A172 (cell line): ENCODE measurements at places on chromosomes 2 and 18. TPM values are rescaled to one million over a fixed set of nuclear protein-coding genes. Genes with fewer than 3 reads are reported as not detected.
A peak's percentile ranks its signal among the peaks of the same experiment; 100 is the strongest.

GRCh38 chr2:101140978-101141655 lies 10.1 kb downstream of the TBC1D8 start:
- DNase-seq = no peak

DNA sequence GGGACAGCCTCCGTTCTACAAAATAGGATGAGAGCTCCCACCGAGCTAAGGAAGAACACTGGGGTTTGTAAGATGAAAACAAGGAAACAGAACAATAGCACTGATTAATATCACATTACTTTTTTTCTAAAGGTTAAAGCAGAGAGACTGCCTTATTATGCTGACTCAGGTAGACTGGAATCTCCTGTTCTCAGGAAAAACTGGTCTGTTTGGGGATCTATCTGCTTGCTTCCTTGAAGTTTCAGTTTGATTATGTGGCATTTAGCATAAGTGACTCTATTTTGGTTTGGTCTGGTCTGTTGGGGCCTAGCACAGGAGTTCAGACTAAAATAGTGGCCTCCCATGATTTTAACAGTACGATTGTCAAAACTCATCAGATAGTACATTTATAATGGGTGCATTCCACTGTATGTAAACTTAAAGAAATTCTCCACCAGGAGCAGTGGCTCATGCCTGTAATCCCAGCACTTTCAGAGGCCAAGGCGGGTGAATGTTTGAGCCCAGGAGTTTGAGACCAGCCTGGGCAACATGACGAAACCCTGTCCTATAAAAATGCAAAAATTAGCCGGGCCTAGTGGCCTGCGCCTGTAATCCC lies 64.1 kb upstream of the NDUFV2 start:
- DNase-seq = no peak

- no peak for DNase-seq
These were observed 15.5 kb downstream of the FAM178B start for GRCh38 chr2:96970910-96971309.

GRCh38 chr18:25181581-25181980 lies 170.4 kb downstream of the ZNF521 start:
- no peak for DNase-seq

GRCh38 chr2:148548716-148549400 lies 95.7 kb upstream of the EPC2 start:
- DNase-seq = no peak

DNA sequence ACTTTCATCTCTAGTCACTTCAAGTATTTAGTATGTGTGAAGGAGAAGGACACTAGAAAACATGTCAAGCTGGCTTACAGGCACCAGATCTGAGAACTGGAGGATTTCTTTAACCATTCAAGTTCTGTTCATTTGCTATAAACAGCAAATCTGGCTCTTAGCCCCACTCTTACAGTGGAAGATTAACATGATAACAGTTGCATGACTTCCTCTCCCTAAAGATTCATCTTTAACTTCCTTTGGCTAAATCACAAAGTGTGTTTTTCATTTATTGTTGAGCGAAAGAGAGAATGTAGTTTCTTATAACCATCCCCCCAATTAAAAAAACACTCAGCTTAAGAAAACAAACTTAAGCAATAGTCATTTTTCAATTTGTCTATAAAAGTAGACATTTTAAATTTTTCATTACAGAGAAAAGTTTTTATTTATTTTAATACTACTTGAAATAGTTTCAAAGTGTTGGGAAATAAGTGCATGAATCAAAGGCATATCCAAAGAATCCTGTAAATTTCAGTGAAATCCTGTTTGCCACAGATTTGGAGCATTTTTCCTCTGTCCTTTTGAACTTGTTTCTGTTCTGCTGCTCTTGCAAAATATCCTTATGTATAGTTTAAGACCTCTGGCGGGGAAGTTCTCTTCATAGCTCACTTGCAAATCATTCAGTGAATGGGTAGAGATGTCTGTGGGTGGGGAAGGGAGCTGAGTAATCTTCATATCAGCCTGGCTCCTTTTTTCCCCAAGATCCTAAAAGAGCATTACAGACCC lies 241.0 kb upstream of the RBBP8 start:
- no peak for DNase-seq

- no peak for DNase-seq
These were observed 90.6 kb downstream of the GFPT1 start for GRCh38 chr2:69296421-69296820.

GRCh38 chr2:59096973-59097372 lies 855.8 kb upstream of the FANCL start:
- no peak for DNase-seq

DNA sequence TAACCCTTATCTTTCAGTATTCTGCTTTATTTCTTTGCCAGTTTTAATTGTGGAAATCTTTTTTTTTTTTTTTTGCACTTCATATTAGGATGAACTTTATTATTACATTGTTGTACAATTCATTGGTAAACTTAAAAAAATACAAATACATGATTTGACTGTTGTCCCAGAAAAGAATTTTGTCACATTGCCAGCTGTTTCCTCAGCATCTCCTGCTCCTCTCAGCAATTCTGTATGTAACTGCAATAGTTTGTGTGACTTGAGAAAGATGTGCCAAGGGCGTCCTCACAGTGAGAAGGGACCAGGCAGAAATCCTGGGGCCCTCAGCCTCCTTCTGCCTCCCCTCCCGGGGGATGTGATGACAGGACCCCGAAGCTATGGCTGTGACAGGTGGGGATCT lies 254.4 kb downstream of the NBAS start:
- DNase-seq = no peak

DNA sequence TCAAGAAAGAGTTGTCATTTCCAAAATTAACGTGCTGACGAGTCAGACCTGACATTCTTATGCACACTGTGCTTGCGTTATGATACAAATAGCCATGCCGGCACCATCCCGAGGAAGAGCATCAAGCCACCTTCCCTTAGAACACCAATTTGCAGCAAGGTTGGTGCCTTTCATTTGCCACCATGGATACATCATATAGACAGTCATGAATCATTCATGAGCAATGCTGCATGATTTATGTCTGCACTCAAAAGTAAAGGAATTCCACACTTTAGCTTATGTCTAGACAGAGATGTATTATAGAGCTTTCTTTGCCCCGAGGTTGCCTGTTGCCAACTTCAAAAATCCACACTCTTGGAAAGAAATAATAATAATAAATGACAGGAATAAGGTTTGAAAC lies 166.9 kb downstream of the VWC2L start:
- DNase-seq = no peak

DNA sequence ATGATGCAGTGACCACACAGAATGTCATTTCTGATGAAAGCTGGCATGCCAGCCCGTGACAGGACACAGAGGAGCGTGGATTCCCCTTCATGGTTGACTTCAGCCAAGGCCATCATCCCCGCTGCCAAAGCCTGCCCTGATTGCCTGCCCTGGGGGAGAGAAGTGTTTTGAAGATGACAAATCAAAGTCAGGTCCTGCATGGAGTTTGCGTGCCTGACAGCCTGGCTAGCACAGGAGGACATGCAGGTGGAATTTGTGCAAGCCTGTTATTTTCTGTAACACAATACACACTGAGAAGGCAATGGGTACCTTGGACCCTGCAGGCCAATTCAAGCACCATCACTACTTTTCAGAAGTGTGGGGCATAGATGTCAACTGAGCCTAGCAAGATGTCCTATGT lies 5.4 kb upstream of the IL1R2 start:
- DNase-seq = no peak

- no peak for DNase-seq
These were observed 185.8 kb downstream of the VAPA start for GRCh38 chr18:10099539-10100140.

GRCh38 chr2:134232868-134233727 lies 20.8 kb upstream of the MGAT5 start:
- DNase-seq = no peak

GRCh38 chr2:202109737-202110184 lies 36.7 kb downstream of the KIAA2012 start:
- DNase-seq = no peak

DNA sequence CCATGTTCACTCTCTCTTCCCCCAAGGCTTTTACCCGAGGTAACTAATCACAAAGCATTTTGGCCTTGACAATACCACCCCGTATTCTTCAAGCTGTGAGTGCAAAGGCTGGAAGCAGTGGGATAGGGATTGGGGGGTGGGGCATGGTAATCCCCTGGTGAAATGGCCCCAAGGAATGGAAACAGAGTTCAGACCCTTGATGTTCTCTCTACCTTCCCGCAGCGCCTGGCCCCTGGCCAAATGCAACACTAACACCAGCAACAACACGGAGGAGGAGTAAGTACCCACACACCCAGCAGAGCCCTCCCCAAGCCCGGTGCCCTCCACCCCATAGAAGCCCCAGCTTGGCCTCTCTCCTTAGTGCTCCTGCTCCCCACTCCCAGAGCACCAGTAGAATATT lies 36.9 kb downstream of the CNGA3 start:
- DNase-seq = no peak

- peak; percentile 62 for DNase-seq
These were observed 38.7 kb downstream of the MSTN start for GRCh38 chr2:190023860-190024259.

- DNase-seq = peak; percentile 34
These were observed 90.7 kb downstream of the NCKAP5 start for GRCh38 chr2:133477616-133477990.

DNA sequence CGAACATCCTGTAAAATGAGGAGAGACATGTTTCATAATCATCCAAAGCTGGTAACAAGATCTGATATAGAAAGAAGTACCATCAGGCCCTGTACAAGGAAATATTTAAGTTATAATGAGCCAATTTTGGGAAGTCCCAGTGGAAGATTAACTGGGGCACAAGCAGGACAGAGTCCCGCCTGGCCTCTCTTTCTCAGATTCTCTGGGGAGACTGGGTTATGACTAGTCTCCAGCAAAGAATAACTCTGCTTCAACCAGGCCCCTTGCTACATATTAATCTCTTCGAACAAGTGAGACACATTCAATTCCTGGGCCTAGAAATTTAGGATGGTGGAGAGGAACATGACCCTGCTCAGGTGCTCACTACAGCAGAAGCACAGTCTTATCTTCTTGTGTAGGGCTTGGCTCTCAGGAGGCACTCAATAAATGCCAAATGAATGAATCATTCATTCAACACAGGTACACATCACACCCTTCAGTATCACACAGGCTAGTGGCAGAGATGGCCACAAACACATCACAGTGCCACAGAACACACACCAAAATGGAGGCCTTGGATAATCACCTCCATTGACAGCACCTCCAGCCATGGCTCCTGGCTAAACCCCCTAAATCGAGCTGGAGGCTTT lies 46.4 kb upstream of the RNF152 start:
- no peak for DNase-seq

DNA sequence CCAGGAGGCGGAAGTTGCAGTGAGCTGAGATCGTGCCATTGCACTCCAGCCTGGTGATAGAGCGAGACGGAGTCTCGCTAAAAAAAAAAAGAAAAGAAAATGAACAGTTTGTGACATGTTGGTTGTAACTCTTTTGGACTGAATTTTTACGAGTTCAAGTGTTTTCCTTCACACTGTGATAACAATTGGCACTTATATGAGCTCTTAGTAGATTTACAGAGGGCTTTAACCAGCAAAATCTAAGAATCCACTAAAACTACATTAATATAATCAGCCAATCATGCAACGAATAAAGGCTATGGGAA lies 2.1 kb upstream of the GEMIN6 start:
- no peak for DNase-seq

DNA sequence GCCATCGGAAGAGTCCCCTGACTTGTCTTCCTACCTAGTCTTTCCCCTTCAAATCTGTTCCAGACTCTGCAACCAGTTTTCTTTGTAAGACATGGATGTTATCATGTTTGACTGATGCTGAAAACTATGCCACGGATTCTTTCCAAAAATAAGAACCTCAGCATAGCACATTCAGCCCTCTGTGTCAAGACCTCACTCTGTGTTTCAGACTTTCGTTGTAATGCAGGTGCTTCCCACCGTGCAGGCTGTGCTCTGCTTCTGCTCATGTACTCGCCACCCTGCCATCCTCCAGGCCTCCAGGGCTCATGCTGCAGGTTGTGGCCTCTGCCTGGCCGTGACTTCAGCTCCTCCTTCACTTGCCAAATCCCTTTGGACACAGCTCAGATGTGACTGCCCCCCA lies 347.0 kb upstream of the RAB12 start:
- no peak for DNase-seq

GRCh38 chr2:152549423-152549822 lies 167.8 kb downstream of the PRPF40A start:
- no peak for DNase-seq

DNA sequence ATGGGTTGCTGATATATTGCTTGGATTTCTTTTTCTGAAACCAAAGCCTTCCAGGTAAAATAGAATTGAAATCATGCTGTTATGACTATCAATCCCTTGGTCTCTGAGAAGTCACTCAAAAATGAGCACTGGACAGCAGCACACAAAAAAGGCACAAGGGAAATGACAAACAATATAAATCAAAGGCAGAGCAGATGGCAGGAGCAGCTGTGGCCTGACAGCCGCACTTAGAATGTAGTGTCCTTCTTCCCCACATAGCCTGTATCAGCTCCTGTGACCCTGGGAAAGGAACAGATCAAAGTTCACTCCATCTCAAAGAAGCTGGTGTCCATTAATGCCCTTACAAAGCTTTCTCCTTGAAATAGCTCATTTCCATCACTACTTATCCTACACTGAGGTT lies 326.7 kb downstream of the SUCLG1 start:
- DNase-seq = no peak

GRCh38 chr2:231367178-231367577 lies 28.3 kb upstream of the B3GNT7 start:
- no peak for DNase-seq

DNA sequence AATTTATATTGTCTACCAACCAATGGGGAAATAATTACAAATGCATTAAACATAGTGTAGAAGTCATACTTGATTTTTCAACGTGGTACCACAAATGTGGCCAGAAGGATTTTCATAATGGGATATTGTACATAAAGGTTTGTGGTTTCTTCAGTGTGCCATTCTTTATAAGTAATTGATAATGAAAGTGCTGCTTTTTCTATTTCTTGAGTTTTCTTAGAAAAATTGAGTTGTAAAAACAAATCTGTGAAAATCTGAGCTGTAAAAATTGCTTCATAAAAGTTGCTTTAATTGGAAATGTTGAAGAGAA lies 103.6 kb downstream of the KYNU start:
- DNase-seq = no peak

- no peak for DNase-seq
These were observed 310.3 kb upstream of the ZNF521 start for GRCh38 chr18:25662272-25662671.

MROH2A gene
- 0.48 TPM in 1 of 2 replicates, not detected in the other for total RNA-seq

FHL2 gene
- 45.7 and 67.9 TPM in 2 replicates for total RNA-seq

GREB1L gene
- 3.5 and 4.0 TPM in 2 replicates for total RNA-seq

CAPN14 gene
- total RNA-seq = not detected in 2 replicates

NLRC4 gene
- not detected in 2 replicates for total RNA-seq

C2orf72 gene
- total RNA-seq = 2.6 and 10.8 TPM in 2 replicates

CYP20A1 gene
- total RNA-seq = 20.8 and 23.1 TPM in 2 replicates

ANKRD29 gene
- total RNA-seq = 3.8 and 4.0 TPM in 2 replicates

TMX3 gene
- 24.7 and 36.2 TPM in 2 replicates for total RNA-seq

SCYGR4 gene
- not detected in 2 replicates for total RNA-seq

CHST9 gene
- total RNA-seq = not detected in 2 replicates

DLX2 gene
- total RNA-seq = 0.64 and 0.81 TPM in 2 replicates

CD8B gene
- not detected in 2 replicates for total RNA-seq

PIEZO2 gene
- total RNA-seq = 1.8 and 2.5 TPM in 2 replicates

MEIS1 gene
- 29.0 and 30.1 TPM in 2 replicates for total RNA-seq
